ENCODE measurements at places on chromosomes 5 and 9.
A peak's percentile ranks its signal among the peaks of the same experiment; 100 is the strongest.

DNA sequence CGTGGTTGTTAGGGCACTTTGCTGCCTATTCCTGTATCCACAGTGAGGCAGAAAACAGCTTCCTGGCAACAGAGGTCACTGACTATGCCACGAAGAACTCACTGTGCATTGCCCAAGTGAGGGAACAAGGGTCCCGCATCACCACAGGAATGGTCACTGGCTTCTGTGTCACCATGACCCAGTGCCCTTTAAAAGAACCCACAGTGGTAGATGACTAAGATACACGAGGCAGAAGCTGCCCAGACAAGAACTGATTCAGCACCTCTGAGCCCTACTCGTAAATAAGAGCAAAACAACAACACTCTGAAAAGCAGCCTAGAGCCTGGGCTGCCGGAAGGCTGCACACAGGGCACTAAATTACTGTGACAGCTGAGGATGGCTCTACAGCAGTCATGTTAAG lies 236.6 kb upstream of the RASEF start:
- DNase-seq = peak; percentile 86

- peak; percentile 54 for DNase-seq
These were observed 46.6 kb upstream of the PCA3 start for GRCh38 chr9:76717613-76718012.

DNA sequence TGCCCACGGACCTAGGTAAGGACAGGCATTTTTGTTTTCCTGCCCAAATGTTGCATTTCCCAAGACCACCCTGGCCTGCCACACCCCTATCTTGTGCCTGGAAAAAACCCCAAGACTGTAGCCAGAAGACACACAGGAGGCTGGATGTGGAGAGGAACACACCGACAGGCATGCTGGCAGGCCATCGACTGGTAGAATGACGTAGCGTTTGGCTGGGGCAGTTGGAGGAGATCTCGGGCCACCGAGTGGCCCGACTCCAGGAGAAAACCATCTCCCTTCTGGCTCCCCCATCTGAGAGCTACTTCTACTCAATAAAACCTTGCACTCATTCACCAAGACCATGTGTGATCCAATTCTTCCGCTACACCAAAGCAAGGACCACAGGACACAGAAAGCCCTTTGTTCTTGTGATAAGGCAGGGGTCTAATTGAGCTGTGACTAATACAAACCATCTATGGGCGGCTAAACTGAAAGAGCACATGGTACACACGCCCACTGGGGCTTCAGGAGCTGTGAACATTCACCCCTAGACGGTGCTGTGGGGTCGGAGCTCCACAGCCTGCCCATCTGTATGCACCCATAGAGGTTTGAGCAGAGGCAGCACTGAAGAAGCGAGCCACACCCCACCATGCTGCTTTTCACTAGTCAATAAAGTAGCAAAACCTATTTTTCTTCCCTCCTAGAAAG lies 38.9 kb upstream of the N4BP3 start:
- DNase-seq = no peak

- DNase-seq = peak; percentile 71
These were observed 352.6 kb upstream of the PANK3 start for GRCh38 chr5:168931638-168932345.

- no peak for DNase-seq
These were observed 2.1 kb downstream of the NIPSNAP3B start for GRCh38 chr9:104766025-104766424.

GRCh38 chr5:1555011-1555807 lies 31.4 kb upstream of the LPCAT1 start:
- peak; percentile 57 for DNase-seq

DNA sequence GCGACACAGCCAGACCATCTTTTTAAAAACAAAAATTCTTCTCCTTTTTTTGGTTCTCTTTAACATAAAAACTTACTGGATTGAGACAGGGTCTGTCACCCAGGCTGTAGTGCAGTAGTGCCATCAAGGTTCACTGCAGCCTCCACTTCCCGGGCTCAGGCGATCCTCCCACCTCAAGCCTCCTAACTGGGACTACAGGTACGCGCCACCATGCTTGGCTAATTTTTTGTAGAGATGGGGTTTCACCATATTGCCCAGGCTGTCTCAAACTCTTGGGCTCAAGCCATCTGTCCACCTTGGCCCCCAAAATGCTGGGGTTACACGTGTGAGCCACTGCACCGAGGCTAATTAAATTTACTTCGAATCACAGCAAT lies 13.8 kb downstream of the HNRNPK start:
- DNase-seq = no peak

GRCh38 chr5:13529300-13529699 lies 415.2 kb downstream of the DNAH5 start:
- DNase-seq = no peak

DNA sequence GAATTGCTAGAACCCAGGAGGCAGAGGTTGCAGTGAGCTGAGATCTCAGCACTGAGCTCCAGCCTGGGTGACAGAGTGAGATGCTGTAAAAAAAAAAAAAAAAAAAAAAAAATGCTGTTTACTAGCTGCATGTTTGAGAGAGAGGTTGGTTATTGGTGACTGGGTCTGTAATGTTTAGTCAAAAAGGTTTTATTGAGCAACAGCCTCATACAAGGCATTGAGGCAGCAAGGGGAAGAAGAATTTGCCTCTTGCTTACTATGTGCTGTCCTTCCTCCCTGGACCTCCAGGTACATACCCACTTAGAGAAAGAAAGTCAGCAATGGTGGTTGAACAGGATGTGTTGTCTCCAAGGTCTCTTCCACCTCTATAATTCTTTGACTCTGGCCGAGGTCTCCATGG lies 140.7 kb upstream of the SPRY4 start:
- no peak for DNase-seq

DNA sequence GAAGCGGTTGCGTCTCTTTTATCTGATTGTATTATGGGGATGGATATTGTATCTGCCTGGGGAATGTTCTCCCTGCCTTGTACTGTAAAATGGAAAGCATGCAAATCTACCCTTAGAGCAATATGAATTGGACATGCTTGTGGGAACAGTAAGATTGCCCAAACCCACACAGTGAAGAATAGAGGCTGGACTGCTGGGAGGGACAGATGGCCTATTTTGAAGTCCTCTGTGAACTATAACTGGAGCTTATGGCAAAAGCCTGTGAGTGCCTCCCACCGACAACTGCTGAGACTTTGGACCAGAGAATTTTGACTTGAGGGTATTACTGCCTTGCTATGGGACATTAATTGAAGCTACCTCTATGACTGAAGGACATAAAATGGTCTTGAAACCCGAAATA lies 168.9 kb downstream of the ERCC6L2 start:
- DNase-seq = no peak

- no peak for DNase-seq
These were observed 237.5 kb upstream of the ADRA1B start for GRCh38 chr5:159678657-159679392.

DNA sequence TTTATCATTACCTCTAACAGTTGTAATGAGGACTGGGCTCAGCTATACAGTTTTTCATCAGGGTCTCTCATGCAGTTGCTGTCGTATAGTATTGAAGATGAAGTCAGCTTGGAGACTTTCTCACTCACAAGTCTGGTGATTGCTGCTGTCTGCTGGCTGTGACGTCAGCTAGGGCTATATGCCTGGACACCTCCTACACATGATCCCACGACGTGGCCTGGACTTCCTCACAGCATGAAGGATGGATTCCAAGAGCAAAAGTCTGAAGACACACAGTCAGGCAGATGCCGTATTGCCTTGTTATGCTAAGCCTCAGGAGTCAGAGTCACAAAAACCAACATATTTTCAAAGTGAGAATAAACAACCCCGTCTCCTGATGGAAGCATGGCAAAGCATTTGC lies 193.3 kb downstream of the LURAP1L start:
- DNase-seq = peak; percentile 18

GRCh38 chr9:137436761-137437600 lies 4.2 kb downstream of the ENTPD8 start:
- DNase-seq = no peak

DNA sequence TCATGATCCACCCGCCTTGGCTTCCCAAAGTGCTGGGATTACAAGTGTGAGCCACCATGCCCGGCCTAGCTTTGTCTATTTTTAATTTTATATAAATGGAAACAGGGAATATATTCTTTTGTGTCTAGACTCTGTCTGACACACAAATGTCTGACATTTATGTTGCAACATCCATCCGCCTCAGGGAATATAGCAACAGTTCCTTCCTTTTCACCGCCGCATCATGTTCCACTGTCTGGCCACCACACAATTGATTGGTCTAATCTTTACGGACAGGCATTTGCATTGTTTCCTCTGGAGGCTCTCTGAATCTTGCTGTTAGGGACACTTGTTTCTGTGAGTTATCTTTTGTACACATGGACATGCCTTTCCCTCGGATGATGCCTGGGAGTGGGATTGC lies 20.1 kb upstream of the TBC1D9B start:
- DNase-seq = no peak

DNA sequence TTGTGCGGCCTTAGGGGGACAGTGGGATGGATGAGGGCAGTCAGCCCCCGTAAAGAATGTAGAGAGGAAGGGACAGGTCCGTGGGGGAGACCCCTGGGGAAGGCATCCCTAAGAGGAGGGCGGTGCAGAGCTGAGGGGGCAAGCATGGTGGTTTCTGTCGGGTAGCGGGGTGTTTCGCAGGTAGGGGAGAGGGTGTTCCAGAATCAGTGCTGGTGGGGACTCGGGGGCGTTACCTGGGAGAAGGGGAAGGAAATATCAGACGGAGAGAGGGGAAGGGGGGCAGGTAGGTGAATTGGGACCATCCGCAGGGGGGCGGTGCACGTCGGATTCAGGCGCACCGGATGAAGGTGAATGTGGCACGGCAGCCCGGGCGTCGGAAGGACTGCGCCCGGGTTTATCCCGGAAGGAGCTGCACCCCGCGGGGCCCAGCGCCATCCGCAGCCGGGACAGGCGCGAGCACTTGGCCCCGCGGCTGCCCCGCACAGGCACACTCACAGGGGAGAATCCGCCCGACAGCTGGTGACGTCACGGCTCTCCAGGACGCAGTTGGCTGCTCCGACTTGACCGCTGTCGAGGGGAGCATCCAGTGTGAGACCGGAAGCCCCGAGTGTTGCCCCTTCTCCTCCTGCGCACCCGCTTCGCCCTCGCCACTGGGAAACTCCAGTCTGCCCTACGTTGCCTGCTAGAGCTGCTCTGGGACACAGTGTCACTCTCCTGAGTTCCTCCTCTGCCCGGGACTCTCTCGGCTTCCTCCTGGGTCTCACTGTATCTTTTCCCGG lies 1.3 kb downstream of the CD72 start:
- peak; percentile 63 for DNase-seq

All from cardiac fibroblast (primary cell).